Karpas-422 (cell line): ENCODE measurements at places on chromosomes 2 and 18. TPM values are rescaled to one million over a fixed set of nuclear protein-coding genes. Genes with fewer than 3 reads are reported as not detected.

Gene COLEC11
- not detected in 2 replicates for total RNA-seq

Gene SLC66A3
- total RNA-seq = 10.9 and 18.2 TPM in 2 replicates

Gene FAM124B
- not detected in 2 replicates for total RNA-seq

Gene C2orf15
- 1.4 and 2.0 TPM in 2 replicates for total RNA-seq

Gene LINC00305
- total RNA-seq = 5.1 and 11.2 TPM in 2 replicates

Gene TNFAIP6
- total RNA-seq = not detected in 2 replicates

Gene GPATCH11
- 7.8 and 16.4 TPM in 2 replicates for total RNA-seq

Gene PAIP2B
- total RNA-seq = 2.6 and 5.6 TPM in 2 replicates

Gene GRB14
- not detected in 2 replicates for total RNA-seq

Gene INHA
- not detected in 2 replicates for total RNA-seq

Gene PRSS56
- not detected in 2 replicates for total RNA-seq

Gene RUFY4
- 0.11 TPM in 1 of 2 replicates, not detected in the other for total RNA-seq

- no peaks in the 10 kb centered on the region for H3K36me3 ChIP-seq
- no peaks in the 10 kb centered on the region for H3K27me3 ChIP-seq
- no peak for DNase-seq
- peak overlapping the region; percentile 100 for H3K27ac ChIP-seq
- H3K4me1 ChIP-seq = peaks cover 95% of the 10 kb centered on the region
Observed at GRCh38 chr2:20149703-20150030, 75.3 kb downstream of the SDC1 start.

- H3K4me1 ChIP-seq = peaks cover 7% of the 10 kb centered on the region
- H3K27ac ChIP-seq = no peak overlapping the region
- no peaks in the 10 kb centered on the region for H3K27me3 ChIP-seq
Observed at GRCh38 chr2:96830044-96830562, 13.7 kb downstream of the ANKRD23 start.

GRCh38 chr2:228239207-228239906 is 57.9 kb upstream of the SPHKAP start:
- H3K27me3 ChIP-seq = no peaks in the 10 kb centered on the region
- no peaks in the 10 kb centered on the region for H3K4me1 ChIP-seq
- no peak for DNase-seq
- no peak overlapping the region for H3K27ac ChIP-seq

GRCh38 chr2:211306929-211307328 is 750.5 kb downstream of the CPS1 start:
- no peaks in the 10 kb centered on the region for H3K27me3 ChIP-seq
- no peaks in the 10 kb centered on the region for H3K4me1 ChIP-seq
- H3K4me3 ChIP-seq = no peak overlapping the region
- H3K36me3 ChIP-seq = no peaks in the 10 kb centered on the region

DNA sequence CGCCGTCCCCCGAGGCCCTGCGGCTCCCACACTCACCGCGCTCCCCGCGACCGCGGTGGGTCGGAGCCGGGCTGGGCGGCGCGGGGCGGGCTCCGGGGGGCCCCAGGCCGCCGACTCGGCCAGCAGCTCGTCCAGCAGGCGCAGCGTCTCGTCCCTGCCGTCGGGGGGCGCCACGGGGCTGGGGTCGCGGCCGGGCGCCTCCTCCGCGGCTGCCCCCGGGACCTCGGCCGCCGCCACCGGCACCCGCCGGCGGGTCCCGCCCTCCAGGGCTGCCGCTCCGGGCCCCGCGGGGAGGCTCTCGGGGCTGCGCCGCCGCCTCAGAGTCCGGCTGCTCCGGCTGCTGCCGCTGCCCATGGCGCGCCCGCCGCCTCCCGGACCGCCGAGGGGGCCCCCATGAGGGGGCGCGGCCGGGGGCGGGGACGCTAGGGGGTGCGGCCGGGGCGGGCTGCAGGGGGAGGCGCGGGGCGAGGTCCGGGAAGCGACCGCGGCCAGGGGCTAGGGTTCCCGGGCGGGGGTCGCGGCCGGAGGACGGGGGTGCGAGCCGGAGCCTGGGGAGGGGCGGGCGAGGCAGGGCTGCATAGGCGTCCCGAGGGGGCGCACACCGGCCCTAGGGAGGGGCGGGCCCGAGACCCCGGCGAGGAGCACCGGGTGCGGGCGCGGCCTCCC is at the start of gene CYS1:
Gene CYS1 (minus strand): TSS at position 542 of the 666 bp plus-strand sequence. CDS start 188 bp downstream, at position 354.
- H3K27ac ChIP-seq = no peak within 1 kb of the TSS
- peaks cover 3% of the 10 kb centered on the region; the same call in 1 of the 2 replicates for H3K27me3 ChIP-seq
- H3K36me3 ChIP-seq = no peaks in the 10 kb centered on the region
- H3K4me3 ChIP-seq = peak within 1 kb of the TSS; percentile 33; the same call in 1 of the 2 replicates

GRCh38 chr2:222362336-222362735 is 62.0 kb upstream of the SGPP2 start:
- no peaks in the 10 kb centered on the region for H3K27me3 ChIP-seq
- no peak for DNase-seq
- H3K27ac ChIP-seq = no peak overlapping the region
- no peak overlapping the region for H3K4me3 ChIP-seq

DNA sequence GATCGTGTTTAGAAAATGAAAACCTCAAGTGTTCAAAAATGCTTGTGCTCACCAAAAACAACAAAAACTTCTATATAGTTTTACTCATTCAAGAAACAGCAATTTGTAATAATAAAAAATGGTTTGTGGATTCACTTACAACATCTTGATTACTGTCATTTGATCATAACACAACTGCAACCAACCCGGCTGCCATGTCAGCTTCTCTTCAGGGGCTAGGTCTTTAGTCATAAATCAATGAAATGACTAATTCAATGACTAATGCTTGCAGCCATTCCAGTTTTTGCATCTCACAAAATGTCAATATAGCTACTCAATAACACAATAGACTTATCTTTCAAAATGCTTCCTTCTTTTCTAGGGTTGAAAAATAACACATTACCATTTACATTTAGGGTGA is 128.0 kb downstream of the OLA1 start:
- no peak overlapping the region for H3K27ac ChIP-seq
- H3K36me3 ChIP-seq = 0 out of 2 replicates have a peak, but pooled peaks cover 11% of the 10 kb centered on the region
- DNase-seq = no peak
- H3K4me1 ChIP-seq = peaks cover 10% of the 10 kb centered on the region

DNA sequence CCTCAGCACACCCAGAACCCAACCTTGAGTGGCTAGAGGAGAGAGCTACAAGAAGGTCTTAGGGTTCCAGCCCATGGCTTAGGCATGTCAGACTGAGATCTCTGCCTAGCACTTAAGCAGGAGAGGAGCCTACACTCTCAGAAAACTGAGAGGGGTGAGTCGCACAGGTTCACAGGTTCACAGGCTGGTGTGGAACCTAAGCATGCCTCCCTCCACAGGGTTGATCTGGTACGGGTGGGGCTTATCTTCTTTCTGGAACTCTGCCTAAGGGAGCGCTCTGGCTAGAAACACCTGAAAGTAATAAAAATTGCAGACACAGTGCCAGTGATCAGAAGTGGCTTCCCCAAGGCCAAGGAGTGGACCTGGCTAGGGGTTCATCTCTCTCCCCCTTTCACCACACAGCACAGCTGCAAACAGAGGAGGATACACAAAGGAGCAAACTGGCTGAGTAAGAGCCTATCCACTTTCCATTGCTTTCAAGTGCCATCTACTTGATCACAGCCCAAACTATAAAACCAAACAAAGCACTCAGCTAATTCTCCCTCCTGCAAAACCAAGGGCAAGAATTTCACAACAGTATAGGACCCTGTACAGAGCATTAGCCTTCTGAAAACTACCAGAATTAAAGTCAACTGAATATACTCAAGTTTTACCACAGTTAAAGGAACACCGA is 481.9 kb upstream of the SETBP1 start:
- no peak overlapping the region for H3K27ac ChIP-seq
- H3K4me3 ChIP-seq = no peak overlapping the region
- no peaks in the 10 kb centered on the region for H3K27me3 ChIP-seq
- no peaks in the 10 kb centered on the region for H3K4me1 ChIP-seq
- DNase-seq = no peak

- no peak overlapping the region for H3K4me3 ChIP-seq
- H3K4me1 ChIP-seq = no peaks in the 10 kb centered on the region
- H3K27ac ChIP-seq = no peak overlapping the region
- peaks cover 12% of the 10 kb centered on the region; the same call in 1 of the 2 replicates for H3K27me3 ChIP-seq
- no peak for DNase-seq
Observed at GRCh38 chr2:65500310-65501040, 68.1 kb upstream of the SPRED2 start.
